ENCODE measurements at places on chromosomes 6 and 20.

DNA sequence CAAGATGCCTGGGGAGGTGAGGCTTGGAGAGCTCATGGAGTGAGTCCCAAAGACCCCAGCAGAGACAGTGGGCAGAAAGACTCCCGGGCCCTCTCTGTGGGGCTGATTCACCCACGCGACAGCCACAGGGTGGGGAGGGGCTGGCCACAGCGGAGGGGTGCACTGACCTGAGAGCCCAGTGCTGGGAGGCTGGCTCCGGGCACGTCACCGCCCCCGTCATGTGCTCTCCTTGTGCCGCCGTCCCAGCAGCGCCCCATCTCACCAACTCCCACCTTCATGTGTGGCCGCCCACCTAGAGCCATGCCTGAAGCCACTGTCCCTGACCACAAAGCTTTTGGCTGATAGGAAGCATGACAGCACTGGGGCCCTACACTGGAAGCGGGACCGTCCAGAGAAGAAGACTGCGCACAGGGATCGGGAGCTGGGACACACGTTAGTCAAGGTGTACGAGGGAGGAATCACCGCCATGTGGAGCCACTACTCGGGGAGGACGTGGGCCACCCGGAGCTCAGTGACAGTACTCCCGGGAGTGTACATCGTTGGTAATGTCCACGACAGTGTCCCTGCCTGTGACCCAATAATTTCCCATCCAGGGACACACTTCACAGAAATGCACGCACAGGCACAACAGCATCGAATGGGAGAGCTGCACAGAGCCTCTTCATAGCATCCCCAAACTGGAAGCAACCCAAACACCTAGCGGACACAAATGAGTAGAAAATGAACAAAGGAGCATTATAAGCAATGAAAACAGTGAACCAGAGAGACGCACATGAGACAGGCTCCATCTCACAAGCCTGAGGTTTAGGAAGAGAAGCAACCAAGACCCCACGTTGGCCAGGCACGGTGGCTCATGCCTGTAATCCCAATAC is 28.4 kb upstream of the FOXC1 start:
- no peak for DNase-seq

DNA sequence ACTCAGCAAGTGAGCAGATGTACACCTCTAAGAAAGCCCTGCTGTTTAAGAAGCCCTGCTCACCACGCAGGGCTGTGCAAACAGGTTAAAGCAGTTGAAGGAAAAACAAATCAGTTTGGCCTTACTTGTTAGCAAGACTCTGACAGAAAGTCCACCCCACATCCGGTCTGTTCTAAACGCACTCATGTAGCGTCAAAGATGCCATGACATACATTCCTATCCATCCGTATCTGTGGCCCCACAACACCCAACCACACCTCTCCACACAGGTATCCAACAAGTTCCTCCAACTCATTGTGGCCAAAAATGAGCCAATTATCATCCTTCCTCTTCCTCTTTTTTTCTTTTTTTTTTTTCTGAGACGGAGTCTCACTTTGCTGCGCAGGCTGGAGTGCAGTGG is 22.8 kb upstream of the RAB22A start:
- no peak for DNase-seq

GRCh38 chr6:169641461-169642085 is 60.3 kb downstream of the WDR27 start:
- no peak for DNase-seq

DNA sequence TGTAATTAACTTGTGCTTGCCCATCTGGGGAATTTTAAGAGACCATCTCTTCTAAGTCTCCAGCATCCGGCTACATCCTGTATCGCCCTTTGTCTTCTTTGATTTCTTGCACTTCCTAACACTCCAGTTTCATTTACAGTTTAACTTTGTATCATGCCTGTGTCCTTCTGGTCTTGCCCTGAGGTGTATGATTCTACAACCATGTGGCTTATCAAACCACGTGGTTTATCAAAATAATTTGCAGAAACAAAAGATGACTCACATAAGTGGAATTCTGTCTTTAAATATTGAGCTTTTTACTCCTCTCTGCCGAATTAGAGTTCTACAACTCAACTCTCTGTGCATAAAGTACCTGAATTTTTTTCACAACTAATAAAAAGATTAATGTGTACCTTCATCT is 580.7 kb downstream of the KIF16B start:
- DNase-seq = no peak

DNA sequence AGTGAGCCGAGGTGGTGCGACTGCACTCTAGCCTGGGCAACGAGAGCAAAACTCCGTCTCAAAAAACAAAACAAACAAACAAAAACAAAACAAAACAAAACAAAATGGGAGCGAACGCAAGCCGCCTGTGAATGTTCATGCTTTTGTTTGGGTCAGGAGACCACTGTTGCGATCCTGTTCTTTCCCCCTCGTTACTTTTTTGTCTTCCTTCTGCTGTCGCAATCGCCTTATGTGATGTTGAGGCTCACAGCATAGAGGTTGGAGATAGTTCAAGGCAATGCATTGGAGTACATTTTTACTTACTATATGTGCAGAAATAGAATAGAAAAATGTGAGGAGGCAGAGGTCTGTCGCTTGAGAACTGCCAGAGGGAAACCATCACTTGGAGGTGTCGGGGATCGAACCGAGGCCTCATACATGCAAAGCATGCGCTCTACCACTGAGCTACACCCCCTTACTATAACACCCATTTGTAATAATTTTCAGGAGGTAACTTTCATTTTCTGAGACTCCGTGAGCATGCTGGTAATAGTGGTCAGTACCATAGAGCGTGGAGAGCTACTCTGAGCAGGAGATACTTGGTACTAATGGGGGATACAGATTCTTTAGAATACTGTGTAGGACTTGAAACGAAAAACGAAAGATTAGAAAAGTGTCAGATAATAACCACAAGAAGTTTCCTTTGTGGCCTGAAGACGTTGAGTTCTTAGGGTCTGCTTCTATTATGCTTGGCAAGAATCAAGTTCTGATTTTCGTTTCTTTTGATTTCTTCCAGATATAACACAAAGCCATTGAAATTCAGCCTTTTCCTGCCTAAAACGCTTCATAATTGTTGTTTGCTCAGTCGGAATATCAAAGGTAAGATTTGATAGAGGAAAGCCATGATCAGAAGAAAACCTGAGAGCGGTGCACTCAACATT is 121.1 kb downstream of the TRIM27 start:
- peak; percentile 65 for DNase-seq

- no peak for DNase-seq
Observed at GRCh38 chr6:142699391-142699790, 245.6 kb downstream of the HIVEP2 start.

GRCh38 chr6:27795697-27796494 is 116.3 kb downstream of the OR2B2 start:
- peak; percentile 89 for DNase-seq

GRCh38 chr6:54010340-54011276 is 100.6 kb upstream of the MLIP start:
- no peak for DNase-seq

- DNase-seq = peak; percentile 52
Observed at GRCh38 chr20:23050847-23051627, 1.6 kb upstream of the THBD start.

- DNase-seq = no peak
Observed at GRCh38 chr6:158002249-158002950, 20.7 kb downstream of the SYNJ2 start.

- peak; percentile 69 for DNase-seq
Observed at GRCh38 chr20:10079964-10080363, 45.2 kb downstream of the ANKEF1 start.

GRCh38 chr6:82385102-82385501 is 21.5 kb downstream of the TPBG start:
- DNase-seq = no peak

DNA sequence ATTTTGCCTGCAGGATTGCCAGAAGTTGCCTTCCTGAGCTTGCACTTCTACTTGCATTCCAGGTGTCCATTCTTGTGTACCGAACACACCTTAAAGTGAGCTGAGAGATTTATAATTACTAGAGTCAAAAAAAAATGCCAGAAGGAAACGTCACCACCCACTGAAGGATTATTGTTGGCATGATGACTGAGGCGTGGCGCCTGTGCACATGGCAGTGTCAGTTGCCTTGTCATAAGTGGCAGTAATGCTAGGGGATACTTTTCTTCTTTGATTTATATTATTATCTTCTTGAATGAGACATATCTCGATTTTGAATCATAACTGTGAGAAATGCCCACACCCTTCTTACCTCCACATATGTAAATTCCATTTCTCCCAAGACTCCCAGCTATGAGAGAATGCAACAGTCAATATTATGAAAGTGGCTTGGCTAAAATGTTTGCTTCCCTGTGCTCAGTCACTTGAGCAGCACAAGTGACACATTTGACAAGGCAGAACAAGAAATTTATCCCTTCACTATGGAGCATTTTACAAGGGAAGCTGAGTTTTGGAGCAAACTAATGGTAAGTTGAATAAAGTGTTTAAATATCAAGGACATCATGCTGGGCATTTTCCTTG is 149.5 kb upstream of the SASH1 start:
- no peak for DNase-seq

DNA sequence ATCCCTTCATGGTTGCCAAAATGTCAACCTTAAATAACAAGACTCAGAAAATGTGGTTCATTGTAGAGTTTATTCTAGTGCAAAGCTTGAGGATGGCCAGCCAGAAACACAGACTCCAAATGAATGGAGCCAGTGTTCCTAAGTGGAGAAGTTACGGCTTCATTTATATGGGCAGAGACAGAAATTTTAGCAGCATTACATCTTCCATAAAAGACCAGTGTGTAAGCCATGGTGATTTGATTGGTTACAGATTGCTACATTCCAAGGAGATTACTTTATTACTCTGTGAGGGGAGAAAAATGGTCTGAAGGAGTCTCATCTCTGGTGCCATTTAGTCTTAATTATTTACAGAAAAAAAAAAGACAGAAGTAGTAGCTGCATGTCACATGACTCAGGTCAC is 97.8 kb downstream of the OTOR start:
- peak; percentile 40 for DNase-seq

DNA sequence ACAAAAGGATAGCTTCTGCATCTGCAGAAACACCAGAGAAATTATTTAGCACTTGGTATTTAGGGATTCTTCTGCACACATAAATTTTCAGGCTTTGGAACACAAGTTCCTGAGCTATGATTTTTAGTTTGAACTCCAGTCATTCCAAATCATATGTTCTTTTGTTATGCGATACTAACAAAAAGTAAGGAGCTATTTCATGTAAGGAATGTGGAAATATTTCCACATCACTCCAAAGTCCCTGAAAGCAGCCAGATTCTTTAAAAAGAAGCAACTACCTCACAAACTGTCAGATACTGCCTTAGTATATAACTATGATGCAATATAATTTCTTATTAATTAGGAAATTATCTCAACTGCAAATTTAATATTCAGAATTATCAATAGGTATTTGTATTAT is 106.9 kb downstream of the RNGTT start:
- peak; percentile 23 for DNase-seq

GRCh38 chr20:53750827-53751619 is 157.4 kb upstream of the ZNF217 start:
- peak; percentile 91 for DNase-seq

DNA sequence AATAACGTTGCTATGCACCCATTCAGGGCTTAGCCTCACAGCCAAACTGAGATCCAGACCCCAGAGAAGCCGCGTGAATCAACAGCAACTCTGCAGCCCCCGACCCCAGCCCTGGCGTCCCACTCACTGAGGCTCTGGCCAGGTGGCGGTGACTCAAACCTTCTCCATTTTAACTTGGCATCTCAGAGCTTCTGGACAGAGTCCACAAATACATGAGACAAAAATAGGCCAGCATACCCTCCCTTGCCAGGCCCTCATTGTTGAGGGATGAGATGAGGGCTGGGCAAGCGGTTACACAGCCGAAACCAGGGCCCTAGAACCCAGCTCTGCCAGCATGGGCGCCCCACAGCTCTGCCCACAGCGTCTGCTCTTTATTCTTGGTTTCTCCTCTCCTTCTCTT is 118.4 kb downstream of the MYLK4 start:
- DNase-seq = peak; percentile 46

DNA sequence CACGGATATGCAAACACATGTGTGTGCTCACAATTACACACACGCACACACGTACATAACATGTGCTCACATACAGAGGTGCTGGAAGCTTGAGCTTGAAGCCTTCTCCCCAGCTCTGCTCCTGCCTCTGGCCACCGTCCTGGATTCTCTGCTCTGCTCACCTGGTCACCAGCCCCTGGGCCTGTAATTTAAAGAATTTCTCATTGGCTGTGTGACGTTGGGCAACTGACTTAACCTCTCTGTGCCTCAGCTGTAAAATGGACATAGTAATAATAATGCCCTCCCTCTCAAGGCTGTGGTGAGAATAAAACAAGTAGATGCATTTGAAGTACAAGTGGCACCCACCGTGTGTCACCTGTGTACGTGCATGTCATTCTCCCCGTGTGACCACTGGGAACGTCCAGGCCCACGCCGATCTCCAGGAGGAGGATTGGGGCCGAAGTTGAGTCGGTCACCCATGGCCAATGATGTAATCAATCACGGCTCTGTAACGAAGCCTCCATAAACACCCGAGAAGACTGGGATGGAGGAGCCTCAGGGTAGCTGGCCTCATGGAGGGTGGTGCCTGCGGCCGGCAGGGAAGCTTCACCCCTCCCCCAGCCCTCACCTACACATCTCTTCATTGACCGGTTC is 160.9 kb upstream of the AFDN start:
- no peak for DNase-seq

GRCh38 chr6:29624520-29624961 is 8.4 kb downstream of the GABBR1 start:
- DNase-seq = no peak

DNA sequence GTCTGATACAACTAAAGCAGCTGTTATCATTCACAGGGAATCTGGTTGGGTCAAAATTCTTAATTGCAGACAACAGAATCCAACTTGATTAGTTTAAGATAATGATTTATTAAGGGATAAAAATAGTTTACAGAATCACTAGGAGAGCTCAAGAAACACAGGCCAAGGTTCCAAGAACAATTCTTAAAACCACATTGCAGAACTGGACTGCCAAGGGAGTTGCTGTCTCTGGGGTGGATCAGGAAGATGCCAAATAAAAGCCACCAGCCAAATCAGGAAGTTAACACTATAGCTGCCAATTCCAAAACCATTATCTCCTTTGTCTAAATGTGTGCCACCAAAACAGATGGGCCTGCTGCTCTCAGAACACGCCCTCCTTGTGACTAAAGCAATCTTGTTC is 53.7 kb downstream of the NUDT3 start:
- no peak for DNase-seq

- no peak for DNase-seq
Observed at GRCh38 chr6:57127763-57128162, 37.8 kb downstream of the ZNF451 start.

DNA sequence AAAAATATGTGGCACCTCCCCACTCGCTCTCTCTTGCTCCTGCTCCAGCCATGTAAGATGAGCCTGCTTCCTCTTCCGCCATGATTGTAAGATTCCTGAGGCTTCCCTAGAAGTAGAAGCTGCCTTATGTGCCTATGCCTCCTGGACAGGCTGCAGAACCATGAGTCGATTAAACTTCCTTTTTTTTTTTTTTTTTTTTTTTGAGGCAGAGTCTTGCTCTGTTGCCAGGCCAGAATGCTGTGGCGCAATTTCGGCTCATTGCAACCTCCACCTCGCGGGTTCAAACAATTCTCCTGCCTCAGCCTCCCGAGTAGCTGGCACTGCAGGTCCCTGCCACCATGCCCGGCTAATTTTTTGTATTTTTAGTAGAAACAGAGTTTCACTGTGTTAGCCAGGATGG is 112.5 kb downstream of the FAM217A start:
- DNase-seq = no peak
